ENCODE measurements at places on chromosomes 1 and 21.
A peak's percentile ranks its signal among the peaks of the same experiment; 100 is the strongest.

GRCh38 chr1:18597160-18598042, 33.2 kb upstream of the PAX7 start:
- DNase-seq, result peak; percentile 54

DNA sequence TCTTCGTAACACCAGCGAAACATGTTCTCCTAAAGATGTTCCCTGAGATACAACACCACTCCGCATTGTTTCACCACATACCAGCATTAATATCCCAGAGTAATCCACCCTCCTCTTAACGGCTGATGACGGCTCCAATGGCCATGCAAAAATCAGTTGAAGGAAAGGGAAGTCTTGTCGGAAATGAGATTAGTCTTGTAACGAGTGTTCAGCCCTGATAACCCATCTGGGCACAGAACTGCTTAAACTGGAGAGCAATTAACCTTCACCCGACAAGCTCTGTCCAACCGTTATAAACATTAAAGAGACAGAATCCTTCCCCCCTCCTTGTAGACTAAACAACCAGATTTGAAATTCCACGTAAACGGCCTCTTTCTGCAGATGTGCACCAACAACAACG, 21.9 kb downstream of the ERG start:
- DNase-seq, result no peak

- DNase-seq, result no peak
Observed at GRCh38 chr1:41278076-41278475, 36.0 kb upstream of the SCMH1 start.

GRCh38 chr1:199287647-199288046, 648.8 kb downstream of the PTPRC start:
- no peak for DNase-seq

DNA sequence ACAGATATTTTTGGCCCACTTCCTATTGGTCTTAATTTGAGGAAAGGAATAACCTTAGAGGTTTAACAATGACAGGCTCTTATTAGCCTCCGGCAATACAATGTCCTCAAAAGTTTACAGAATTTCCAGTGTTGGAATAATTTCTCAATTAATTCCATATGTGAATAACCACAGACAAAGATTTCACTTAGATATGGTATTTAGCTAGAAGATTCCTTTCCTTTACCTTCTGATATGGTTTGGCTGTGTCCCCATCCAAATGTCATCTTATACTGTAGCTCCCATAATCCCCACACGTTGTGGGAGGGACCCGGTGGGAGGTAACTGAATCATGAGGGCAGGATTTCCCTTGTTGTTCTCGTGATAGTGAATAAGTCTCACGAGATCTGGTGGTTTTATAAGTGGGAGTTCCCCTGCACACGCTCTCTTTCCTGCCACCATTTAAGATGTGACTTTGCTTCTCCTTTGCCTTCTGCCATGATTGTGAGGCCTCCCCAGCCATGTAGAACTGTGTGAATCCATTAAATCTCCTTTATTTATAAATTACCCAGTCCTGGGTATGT, 54.9 kb upstream of the RGS7 start:
- DNase-seq, result no peak

DNA sequence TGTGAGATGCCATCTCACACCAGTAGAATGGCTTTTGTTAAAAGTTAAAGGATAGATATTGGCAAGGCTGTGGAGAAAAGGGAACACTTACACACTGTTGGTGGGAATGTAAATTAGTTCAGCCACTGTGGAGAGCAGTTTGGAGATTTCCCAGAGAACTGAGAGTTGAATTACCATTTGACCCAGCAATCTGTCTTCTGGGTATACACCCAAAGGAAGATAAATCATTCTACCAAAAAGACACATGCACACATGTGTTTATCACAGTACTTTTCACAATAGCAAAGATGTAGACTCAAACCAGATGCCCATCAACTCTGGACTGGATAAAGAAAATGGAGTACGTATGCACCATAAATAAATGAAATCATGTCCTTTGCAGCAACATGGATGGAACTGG, 88.6 kb upstream of the LRRC8D start:
- DNase-seq, result no peak

DNA sequence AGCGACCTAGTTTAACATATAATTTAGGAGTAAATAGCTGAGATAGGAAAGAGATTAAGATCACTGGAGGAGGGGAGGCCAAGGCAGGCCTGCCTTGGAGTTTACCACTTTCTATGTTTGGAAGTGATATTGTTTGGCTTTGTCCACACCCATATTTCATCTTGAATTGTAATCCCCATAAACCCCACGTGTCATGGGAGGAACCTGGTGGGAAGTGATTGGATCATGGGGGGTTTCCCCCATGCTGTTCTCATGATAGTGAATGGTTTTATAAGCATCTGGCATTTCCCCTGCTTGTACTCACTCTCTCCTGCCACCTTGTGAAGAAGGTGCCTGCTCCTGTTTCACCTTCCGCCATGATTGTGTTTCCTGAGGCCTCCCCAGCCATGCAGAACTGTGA, 58.3 kb upstream of the ARTN start:
- DNase-seq, result no peak

- DNase-seq, result no peak
Observed at GRCh38 chr1:12185036-12185917, 18.5 kb downstream of the TNFRSF1B start.

- DNase-seq, result no peak
Observed at GRCh38 chr1:226686440-226687425, 52.3 kb downstream of the ITPKB start.

GRCh38 chr1:39673215-39673614, 1.3 kb upstream of the NT5C1A start:
- DNase-seq, result no peak

DNA sequence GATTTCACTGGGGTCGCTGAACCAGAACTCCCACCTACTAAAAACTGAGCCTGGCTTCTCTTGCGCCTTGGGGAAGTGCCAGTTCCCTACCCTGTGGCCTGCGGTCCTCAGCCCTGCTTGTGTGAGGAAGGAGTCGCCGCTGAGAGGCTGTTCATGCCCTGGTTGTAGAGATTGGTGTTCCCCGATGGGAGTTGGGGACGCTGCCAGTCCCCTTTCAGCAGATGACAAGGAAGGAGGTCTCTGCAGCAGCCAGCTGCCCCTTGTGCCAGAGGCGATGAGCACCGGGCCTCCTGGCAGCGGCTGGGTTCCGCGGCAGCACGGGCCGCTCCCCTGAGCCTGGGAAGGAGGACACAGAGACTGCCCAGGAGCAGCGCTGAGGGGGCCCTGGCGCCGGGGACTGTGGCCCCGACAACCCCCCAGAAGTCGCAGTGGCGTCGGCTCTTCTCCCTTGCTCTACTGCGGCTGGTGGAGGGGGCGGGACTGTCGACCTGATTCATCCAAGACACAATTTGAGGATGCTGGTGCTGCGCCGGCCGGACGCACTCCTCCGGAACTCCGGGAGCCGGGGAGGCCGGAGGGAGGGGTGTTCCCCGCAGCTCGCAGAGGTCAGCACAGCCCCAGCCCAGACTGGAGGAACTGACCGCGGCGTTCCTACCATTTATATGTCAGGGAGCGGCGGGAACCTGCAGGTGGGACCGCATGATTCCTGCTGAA, 12.0 kb upstream of the ADORA3 start:
- peak; percentile 27 for DNase-seq

DNA sequence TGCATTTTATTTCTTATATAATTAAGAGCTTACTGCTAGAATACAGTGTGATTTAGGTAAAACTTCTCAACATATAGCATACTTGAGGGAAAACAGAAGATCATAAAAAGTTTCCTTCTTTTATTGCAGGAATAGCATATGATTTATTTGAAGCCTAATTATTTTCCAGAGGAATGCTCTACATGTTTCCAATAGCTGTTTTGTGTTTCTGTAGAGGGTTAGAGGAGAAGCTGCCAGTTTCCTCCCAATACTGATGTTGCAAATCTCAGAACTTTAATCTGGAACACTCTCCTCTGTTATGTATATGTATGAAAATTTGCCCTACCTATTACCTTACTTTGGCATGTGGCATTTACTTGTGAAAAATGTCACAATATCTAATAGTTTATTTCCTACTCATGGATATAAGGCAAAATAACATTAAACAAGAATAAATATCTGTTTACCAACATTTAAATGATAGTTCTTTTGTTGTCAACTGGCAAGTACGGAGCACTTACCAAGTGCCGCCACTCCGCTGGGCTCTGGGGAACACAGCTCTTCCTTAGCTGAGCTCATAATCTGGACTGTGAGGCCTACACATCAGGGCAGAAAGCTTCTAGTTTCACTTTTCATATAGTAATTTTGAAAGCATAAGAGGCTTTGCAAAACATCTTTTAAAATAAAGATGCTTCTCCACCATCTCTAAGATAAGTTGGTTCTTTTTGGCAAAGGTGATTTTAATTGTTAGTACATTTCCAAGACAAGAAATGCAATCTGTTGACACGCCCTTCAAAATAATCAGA, 239.8 kb upstream of the C1orf105 start:
- DNase-seq, result peak; percentile 50

GRCh38 chr1:228465141-228465540, 22.0 kb upstream of the RNF187 start:
- DNase-seq, result no peak

GRCh38 chr1:202145068-202145743, 669 bp upstream of the ARL8A start:
- DNase-seq, result no peak

DNA sequence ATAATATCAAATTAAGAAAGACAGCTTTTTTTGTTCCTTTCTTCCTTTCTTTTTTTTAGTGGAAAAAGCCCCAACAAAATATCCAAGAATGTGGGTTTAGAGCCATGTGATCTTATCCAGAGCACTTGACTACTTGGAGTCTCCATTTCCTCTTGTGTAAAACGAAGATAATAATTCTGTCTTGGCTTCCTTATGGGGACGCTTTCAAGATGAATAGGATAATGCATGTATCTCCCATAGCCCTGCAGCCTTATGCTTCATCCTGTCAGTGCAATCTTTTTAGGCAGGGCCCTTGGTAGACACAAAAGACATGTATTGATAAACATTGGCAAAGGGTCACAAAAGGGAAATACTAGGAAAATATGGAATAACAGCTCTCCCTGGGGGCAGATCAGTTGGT, 34.8 kb downstream of the ZBTB18 start:
- no peak for DNase-seq

DNA sequence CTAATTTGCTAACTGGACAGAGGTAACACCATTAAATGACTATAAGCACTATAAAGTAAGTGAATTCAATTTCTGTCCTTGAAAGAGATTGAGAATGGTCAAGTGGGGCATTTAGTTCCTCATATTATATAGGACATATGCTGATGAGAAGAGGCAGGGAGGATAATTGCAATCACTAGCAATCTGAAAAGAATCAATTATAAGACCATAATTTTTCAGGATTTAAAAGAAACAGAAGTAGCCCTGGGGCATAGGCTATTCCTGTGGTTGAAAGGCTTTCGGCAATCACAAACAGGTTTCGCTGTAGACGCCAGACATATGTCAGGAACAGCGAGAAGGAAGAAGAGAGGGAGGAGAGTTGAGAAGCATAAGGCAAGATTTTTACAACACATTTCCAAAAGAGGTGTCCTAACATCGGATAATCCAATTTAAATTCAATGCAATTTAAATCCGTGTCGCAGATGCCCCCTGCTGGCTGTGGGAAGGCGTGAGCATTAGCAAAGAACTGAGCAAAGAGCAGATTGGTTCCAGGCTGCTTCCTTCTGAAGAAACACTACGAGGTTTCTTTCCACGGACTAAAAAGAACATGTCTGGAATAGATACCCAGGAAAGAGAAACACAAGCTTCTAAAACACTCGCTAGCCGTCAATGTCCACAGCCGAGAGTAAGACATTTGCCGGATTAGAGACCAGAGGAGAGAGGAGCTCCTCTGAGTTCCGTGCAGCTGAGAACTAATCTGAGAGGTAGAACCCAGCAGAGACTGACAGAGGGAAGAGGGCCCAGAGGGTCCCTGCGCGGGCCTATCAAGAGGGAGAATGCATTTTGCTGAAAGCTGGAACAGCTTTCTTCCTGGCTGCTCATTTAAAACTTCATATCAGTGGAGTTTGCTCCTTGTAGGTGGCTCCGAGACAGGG, 27.9 kb downstream of the RGS5 start:
- peak; percentile 52 for DNase-seq

GRCh38 chr1:192140382-192140781, 17.9 kb upstream of the RGS18 start:
- no peak for DNase-seq

- no peak for DNase-seq
Observed at GRCh38 chr1:223831755-223832636, 13.8 kb downstream of the TP53BP2 start.

DNA sequence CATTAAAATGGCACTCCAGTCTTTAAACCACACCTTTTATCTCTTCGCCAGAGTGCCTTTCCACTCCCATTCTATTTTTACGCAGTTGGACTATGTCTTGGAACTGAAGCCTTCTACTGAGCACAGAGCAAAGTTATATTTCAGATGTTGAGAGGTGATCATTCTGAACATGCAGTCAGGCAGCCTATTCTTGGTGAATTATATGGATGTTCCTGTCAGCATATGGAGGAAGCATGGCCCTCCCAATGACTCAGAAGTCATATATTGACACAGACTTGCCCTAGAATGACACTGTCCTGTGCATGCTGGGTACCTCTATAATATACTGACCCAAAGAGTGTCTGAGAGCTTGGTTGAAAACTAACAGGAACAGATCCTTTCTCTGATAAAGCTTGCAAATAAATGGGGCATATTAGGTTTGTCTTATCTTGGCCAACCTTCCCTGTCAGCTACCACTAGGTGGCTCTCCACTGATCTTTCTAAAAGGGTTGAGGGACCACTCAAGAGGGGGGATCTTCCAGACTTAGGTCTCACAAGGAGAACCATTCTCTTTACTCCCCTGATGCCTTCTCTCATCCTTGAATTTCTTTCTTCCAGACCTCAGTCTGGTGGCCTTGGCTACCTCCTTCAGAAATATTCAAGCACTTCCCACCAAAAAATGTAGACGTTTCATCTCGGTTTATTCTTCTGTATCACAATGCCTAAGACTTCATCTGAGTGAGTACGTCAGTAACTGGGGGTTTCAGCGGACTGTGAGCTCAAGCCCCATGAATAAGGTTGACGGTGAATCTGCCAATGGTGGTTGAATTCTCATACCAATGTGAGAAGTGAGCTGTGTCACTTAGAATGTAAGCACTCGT, 11.8 kb upstream of the ALG14 start:
- no peak for DNase-seq

- DNase-seq, result no peak
Observed at GRCh38 chr1:234925440-234926263, 203.0 kb downstream of the TOMM20 start.

Measured in transverse colon (tissue), 4 donors.